ENCODE measurements at places on chromosomes 13 and 19.

DNA sequence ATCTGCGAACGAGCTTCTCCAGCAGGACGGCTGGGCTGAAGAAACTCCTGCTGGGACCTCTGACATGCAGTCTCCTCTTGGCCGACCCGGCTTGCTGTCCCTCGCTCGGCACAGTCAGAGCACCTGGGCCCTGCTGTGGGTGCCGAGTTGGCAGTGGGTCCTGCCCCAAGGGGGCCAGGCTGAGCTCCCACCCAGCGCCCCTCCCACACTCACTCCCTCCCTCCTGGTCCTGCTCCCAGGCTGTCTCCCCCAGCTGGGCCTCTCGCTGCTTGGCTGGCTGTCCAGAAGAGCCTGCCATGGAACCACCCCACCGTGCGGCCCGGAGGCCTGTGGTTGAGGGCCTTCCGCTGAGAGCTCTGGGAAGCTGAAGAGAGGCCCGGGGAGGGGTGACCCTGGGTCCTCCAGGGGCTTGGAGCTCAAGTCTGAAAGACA, 6.0 kb downstream of the AKT2 start:
- no peak for DNase-seq

GRCh38 chr13:111177081-111177711, 62.1 kb downstream of the ARHGEF7 start:
- DNase-seq, result no peak

- DNase-seq, result peak; percentile 28
These were observed 13.6 kb downstream of the LTBP4 start for GRCh38 chr19:40614622-40615411.

DNA sequence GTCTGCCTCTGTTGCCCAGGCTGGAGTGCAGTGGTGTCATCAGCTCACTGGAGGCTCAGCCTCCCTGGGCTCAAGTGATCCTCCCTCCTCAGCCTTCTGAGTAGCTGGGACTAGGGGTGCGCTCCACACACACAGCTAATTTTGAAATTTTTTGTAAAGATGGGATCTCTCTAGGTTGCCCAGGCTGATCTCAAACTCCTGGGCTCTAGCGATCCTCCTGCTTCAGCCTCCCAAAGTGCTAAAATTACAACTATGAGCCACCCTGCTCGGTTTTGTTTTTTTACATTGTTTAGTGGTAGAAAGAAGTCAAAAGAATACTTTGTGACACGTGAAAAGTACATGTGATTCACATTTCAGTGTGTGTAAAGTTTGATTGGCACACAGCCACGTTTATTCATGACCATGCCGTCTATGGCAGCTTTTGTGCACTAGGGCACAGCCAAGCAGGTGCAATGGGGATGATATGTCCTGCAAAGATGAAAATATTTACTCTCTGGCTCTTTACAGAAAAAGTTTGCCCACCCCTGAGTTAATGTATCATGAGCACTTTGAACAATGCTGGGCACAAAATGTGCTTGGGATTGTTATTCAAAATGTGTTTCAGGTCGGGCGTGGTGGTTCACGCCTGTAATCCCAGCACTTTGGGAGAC, 16.2 kb upstream of the NFIC start:
- no peak for DNase-seq

GRCh38 chr19:43628646-43629326, 9.4 kb upstream of the ZNF428 start:
- no peak for DNase-seq
